Stimulated activated CD8-positive, alpha-beta memory T cell treated with anti-CD3 and anti-CD28 coated beads, Interleukin-7, amount 100 ng/mL, for 4 hours (primary cell): ENCODE measurements at places on chromosomes 4 and X.

DNA sequence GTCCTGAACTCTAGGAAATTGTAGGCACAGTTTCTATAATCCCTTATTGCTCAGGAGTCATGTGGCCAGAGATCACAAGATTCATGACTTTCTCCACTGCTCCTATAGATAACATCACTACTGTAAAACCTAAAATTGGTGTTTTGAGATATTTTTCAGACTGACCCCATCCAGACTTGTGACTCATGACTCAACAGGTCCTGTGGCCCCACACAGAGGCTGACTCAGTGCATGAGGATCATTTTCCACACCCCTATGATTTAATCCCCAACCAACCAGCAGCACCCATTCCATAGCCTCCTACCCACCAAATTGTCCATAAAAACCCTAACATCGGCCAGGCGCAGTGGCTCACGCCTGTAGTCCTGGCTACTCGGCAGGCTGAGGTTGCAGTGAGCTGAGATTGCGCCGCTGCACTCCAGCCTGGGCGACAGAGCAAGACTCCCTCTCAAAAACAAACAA lies 13.2 kb upstream of the XIAP start:
- no peak for DNase-seq

- no peak for DNase-seq
Measured at GRCh38 chr4:182126603-182127002, 116.6 kb upstream of the TENM3 start.

- DNase-seq = no peak
Measured at GRCh38 chr4:101968364-101968763, 177.8 kb downstream of the BANK1 start.

DNA sequence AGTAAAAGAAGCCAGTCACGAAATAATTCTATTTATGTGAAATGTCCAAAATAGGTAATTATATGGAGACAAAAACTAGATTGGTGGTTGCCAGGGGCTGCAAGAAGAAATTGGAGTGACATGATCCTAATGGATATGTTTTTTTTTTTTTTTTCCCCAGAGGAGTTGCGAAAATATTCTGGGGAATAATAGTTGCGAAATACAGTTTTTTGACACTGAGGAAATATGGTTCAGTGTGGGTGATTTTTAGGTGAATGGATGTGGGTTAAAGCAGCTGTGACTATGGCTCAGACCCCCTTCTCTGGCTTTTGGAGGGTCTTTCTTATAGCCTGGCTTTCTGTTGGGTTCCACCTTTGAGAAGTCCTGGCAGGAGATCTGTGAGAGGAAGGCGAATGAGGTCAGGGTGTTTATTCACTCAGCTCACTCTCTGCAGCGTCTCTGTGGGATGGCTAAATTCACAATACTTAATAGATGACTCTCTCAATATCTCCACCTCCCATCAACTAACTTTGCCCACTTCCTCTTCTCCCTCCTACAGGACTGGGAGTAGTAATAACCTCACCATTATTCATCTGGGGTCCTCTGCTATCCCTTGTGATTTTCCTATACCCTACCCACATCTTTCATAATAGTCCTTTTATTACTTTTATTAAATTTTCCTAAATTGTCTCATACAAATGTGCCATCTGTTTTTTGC lies 15.3 kb upstream of the RAB9B start:
- no peak for DNase-seq

DNA sequence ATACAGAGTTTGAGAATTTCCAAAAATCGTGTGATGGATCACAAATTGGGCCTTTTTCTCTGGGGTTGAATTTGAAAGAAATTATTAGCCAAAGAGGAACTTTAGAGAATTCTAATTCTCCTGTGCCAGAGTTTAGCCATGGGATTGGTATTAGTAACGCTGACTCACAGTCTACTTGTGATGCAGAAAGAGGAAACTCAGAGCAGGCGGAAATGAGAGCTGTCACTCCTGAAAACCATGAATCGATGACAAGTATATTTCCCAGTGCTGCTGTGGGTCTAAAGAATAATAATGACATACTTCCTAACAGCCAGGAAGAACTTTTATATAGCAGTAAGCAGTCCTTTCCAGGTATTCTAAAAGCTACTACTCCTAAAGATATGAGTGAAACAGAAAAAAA lies 64.9 kb downstream of the N4BP2 start:
- DNase-seq = peak; percentile 7

DNA sequence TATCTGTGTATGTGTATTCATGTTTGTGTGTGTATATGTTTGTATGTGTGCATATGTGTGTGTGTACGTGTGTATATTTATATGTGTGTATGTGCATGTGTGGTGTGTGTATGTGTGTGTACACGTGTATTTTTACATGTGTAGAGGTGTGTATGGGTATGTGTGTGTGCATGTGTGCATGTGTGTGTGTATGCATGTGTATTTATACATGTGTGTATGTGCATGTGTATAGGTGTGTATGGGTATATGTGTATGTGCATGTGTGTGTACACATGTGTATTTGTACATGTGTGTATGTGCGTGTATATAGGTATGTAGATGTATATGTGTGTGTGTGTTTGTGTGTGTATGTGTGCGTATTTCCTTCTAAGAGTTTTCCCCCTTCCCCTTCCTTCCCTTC lies 207.7 kb upstream of the ATP6AP2 start:
- no peak for DNase-seq

GRCh38 chr4:85556283-85556682 lies 81.3 kb downstream of the ARHGAP24 start:
- no peak for DNase-seq

- no peak for DNase-seq
Measured at GRCh38 chr4:159071178-159071968, 31.5 kb upstream of the RAPGEF2 start.

DNA sequence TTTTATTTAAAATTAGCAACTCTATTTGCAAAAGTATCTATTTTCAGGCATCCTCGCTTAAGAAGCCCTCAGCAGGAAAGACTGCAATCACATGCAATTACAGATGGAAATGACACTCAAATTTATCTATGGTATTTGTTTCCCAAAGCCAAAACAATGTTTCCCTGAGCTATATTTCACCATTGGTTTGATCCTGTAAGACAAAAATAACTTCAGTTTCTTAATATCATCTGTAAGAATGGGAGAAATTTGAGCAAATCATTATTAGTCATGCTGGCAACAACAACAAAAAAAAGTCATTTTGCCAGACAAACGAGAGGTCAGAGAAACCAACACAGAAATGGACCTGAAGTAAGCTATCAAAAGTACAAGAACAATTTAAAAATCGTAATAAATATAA lies 204.1 kb downstream of the NR3C2 start:
- no peak for DNase-seq

- DNase-seq = no peak
Measured at GRCh38 chrX:119695535-119696050, 2.6 kb upstream of the SEPTIN6 start.

DNA sequence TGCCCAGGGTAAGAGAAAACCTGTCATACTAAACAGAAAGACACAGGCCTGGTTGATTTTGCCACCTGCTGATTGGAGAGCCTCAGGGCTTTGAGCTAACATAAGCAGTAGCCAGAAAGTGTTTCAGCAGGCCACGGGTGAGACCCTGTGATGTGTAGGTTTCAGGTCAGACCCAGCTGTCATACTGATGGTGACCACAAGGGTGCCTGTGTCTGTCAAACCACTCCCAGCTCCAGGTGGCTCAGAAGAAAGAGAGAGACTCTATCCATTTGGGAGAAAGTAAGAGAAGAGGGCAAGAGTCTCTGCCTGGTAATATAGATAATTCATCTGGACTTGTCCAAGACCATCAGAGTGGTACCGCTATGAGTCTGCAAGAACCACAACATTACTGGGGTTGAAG lies 72.8 kb upstream of the NLRP2B start:
- no peak for DNase-seq

GRCh38 chrX:122739770-122740169 lies 444.3 kb upstream of the GRIA3 start:
- no peak for DNase-seq

GRCh38 chrX:101203761-101204351 lies 15.7 kb upstream of the DRP2 start:
- DNase-seq = no peak

GRCh38 chr4:81405900-81406401 lies 65.8 kb downstream of the RASGEF1B start:
- DNase-seq = no peak

DNA sequence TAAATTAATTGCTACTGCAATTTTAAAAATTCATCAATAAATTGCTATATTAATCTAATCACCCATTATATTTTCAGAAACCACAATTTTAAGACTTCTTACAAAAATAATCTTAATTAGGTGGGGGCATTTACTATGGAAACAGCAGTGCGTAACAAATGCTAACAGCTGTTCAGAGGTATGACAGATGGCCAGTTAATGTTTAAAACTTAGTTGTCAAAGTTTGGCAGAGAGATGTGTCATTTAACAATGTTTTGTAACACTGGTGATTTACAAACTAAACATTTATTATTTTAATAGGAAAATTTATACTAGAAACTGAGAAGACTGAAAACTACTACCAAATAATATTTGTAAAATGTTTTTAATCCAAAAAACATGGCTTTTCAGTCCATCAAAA lies 85.2 kb upstream of the GPR34 start:
- no peak for DNase-seq

GRCh38 chr4:85024671-85025070 lies 58.2 kb upstream of the WDFY3 start:
- DNase-seq = no peak

DNA sequence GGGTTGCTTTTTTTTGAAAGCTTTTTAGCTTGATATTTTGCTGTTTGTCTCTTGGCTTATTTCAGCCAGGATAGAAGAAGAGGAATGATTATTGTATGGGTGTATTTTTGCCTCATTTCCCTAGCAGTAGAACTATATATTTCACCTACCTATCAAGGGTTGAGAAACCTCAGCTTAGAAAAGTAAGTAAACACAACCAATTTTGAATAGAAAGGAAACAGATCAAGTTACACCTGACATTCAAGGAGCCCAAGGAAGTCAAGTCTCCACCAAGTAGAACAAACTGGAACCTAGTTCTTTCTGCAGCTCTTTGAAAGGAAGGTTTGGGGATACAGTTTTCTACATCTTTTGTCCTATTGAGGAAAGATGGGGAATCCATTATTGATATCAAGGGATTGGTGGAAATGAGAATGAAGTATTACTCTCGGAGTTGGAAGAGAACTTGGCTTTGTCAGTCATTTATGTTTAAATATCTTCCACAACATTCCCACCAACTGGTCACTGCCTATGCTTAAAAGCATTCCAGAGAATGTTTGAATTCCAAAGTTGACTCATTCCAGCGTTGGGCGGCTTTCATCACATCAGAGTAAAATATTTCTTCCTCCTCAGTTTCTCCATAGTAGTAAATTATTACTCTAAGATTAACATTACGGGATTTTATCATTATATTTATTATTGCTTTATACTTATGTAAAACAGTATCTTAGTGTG lies 207.8 kb upstream of the CNKSR2 start:
- no peak for DNase-seq

DNA sequence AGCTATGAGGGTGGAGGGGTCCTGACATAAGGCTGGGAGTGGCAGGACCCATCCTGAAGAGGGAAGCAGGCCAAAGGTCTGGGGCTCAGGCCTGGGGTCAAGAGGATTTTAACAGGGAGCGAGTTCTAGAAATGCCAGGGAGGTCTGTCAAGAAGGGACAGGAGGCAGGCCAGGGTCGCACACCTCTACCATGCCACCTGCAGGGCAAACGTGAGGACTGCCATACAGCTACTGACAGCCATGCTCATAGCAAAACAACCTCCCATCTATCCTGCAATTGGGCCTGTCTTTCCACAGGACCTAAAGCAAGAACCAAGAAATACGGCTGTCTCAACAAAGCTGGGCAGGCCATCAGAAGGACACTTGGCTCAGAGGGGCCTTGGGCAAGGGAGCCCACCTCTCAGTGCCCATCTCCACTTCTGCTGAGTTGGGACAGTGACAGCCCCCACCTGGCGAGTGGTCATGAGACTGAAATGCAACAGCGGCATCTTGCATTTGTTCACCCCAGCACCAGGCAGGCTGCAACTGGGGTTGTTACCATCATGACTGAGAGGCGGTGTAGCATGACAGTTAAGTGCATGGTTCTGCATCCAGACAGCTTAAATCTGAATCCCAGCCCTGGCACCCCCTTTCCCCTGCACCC lies 92.7 kb downstream of the WFS1 start:
- DNase-seq = no peak

- peak; percentile 84 for DNase-seq
Measured at GRCh38 chr4:77819404-77819842, 255 bp upstream of the CNOT6L start.

GRCh38 chrX:43313035-43313434 lies 343.1 kb upstream of the MAOA start:
- DNase-seq = no peak

DNA sequence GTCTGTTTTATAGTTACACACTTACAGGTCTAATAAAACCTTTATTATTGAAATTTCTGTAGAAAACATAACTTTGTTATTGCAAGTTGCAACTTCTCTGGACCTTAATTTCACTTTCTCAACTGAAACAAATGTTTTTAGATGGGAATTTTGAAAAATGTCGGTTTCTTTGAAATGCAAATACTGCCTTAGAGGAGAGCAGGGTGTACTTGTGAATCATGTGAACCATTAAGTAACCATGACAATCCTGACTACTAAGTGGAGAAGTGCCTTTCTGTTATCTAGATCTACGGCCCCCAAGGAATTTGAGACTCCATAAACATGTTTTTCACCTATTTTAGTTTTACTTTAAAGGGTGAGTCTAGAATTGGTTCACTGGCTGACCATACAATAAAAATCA lies 8.5 kb upstream of the ARMCX2 start:
- DNase-seq = no peak

GRCh38 chrX:141183000-141183399 lies 6.1 kb upstream of the LDOC1 start:
- no peak for DNase-seq

DNA sequence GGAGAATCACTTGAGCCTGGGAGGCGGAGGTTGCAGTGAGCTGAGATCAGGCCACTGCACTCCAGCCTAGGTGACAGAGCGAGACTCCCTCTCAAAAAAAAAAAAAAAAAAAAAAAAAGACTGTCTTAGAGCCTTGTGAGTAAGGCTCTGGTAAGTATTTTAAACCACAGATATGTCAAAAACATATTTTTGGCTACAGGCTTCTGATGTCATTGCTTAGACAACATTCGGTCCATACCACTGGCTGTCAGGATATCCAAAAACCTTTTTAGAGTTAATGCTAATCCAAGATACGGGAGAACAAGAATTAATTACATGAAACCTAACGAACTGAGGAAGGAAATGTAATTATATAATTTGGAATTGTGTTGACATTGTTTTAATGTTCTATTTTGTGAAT lies 999.5 kb upstream of the PABPC4L start:
- DNase-seq = no peak

GRCh38 chr4:119310826-119311225 lies 11.1 kb downstream of the FABP2 start:
- no peak for DNase-seq
